ENCODE measurements at places on chromosomes 6 and 20.
A peak's percentile ranks its signal among the peaks of the same experiment; 100 is the strongest.

GRCh38 chr6:135030056-135030473 lies 24.6 kb downstream of the HBS1L start:
- peak; percentile 9 for DNase-seq

GRCh38 chr6:90413867-90414266 lies 117.2 kb upstream of the BACH2 start:
- peak; percentile 85 for DNase-seq

GRCh38 chr6:108916026-108916686 lies 67.9 kb downstream of the ARMC2 start:
- DNase-seq: no peak

DNA sequence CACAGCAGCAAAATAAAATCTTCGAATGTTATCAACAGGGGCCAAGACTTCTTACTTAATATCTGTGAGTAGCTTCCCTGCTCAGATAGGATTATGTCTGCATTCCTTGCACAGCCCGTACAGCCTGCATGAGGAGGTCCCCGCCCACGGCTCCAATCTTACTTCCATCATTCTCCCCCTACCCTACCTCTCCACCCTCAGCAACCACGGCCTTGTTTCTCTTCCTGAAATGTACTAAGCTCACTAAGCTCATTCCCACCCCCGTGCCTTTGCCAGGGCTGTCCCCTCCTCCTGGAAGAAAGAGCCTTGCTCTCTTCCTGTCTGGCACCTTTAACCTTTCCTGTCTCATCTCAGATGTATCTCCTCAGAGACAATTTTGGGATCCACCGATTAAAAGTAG lies 120.4 kb downstream of the BCAS1 start:
- DNase-seq: no peak

GRCh38 chr6:84119277-84119676 lies 85.7 kb downstream of the MRAP2 start:
- DNase-seq: no peak

DNA sequence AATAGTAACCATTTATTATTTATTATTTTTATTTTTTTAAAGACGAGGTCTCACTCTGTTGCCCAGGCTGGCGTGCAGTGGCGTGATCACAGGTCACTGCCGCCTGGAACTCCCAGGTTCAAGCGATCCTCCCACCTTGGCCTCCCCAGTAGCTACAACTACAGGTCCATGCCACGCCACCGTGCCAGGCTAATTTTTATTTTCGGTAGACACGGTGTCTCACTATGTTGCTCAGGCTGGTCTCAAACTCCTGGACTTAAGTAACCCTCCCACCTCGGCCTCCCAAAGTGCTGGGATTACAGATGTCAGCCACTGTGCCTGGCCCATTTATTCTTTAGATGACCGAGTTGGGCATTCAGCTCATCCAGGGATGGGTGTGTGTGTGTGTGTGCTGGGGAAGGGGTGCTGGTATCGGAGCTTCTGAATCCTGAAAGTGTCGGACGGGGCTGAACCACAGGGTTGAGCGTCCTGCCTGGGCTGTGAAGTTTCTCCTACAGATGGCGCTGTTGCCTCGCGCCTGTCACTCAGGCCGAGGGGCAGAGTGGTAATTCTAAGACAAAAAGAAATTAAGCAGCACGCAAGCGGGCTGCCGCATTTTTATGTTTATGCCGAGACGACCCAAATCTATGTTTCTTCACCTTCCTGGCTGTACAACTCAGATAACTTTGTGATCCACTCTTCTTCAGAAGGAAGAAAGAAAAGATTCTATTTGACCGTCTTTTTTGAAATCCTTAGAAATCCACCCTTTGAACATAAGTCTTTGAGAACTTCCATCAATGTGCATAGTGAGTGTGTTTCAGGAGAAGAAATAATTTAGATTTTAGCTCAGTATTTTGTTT lies 252.8 kb downstream of the CDH26 start:
- DNase-seq: peak; percentile 17

DNA sequence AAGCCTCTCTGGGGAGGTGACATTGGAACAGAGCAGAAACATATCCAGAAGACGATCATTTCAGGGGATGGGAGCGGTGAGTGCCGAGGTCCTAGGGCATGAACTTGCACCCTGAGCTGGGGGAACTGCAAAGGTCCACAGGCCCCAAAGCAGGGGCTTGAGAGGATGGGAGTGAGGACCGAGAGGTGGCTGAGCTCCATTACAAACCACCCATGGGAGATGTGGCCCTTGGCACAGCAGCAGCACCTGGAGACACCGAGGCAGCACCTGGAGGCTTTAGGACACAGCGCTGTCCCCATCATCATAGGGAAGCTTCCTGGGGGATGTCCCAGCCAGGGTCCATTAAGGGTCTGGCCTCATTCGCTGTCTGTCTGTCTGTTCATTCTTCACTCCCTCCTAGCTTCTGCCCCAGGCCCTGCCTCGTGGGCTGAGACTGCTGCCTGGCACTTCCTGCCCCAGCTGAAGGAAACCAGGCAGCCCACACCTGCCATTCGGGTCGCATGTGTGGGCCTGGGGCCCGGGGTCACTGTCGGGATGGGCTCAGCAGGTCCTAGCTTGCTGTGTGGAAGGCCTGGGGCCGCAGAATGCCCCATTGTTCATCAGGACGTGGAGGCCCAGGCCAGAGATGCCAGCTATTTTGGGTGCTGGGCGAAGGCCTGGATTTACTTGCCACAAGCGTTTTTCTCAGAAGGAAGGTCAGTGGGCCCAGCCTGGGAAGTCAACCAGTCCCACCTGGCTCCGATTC lies 42.8 kb upstream of the STX16 start:
- no peak for DNase-seq

- no peak for DNase-seq
Measured at GRCh38 chr20:32526541-32526940, 58.6 kb downstream of the NOL4L start.

DNA sequence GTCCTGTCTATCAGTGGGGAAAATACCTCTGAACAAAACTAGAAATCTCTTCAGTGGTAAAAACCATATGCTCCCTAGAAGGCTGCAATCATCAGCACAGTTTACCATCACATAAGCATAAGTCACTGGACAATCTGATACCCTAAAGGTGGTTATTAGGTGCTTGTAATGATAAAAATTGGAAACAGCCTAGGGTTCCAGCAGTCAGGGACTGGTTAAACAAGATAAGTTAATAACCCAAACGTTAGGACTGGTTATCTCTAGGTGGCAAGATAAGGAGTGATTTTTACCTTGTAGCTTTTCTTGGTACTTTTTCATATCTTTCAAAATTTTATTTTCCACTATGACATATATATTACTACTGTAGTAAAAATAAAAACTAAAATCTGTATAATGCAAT lies 11.0 kb downstream of the ECI2 start:
- no peak for DNase-seq

- no peak for DNase-seq
Measured at GRCh38 chr6:78533426-78533825, 333.9 kb upstream of the IRAK1BP1 start.

DNA sequence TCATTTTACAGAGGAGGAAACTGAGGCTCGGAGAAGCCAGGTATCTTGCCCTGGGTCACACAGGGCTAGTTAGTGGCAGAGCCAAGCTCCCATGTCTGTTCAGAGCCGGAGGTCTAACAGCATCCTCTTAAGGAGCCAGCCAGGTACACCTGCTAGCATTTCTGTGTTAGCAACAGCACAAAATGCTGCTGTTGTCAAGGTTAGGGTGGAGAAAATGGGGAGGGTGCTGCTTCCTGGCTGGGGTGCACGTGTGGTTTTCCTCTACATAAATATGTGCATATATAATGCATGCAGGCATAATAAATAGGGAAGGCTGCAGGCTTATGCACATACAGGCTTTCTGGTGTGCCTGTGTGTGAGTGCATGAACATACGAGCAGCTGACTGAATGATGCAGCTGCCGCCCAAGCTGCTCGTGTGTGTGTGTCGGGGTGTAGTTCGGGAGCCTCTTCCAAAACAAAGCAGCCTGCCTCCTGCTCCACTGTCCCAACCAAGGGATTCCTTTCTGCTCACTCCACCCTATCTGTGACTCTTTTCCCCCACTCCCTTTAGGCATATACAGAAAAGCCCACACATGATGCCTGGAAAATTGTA lies 86.6 kb downstream of the CD40 start:
- peak; percentile 40 for DNase-seq

DNA sequence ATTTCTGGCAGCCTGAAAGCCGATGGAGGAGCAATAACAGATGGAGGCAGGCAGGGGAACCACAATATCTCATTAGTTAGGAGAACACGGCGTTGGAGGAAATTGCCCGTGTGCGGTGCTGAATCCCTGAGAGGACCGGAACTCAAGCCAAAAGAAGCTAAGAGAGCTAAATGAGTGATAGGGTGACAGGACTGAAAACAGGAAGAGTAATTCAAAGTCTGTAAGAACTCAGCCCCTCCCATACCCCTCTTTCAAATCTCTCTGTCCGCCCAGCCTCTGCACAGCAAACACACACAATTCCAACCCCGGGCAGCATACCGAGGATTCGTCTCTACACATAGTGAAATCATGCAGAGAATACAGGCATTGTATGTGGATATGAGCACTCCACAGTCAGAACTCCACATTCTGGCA lies 2.6 kb upstream of the IPCEF1 start:
- no peak for DNase-seq

GRCh38 chr6:167979436-167980139 lies 17.9 kb upstream of the KIF25 start:
- no peak for DNase-seq

DNA sequence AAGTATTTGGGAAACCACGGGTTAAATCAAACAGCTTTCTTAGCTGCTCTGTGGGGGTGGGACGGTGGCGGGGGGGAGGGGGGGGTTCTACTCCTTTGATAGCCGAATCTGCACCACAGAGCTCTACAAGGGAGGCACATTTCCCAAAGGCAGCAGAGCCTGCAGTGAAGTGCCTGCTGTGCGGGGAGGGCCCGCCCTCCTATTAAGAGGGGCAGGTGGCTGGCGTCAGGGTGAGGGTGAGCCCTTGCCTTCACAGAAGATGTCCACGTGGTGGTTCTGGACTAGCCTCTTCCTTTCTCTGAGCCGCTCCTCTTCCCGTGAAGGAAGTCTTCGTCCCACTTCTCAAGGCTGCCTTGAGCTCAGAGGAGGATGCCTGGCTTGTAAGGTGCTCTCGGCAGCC lies 174.9 kb upstream of the THBS2 start:
- DNase-seq: no peak

DNA sequence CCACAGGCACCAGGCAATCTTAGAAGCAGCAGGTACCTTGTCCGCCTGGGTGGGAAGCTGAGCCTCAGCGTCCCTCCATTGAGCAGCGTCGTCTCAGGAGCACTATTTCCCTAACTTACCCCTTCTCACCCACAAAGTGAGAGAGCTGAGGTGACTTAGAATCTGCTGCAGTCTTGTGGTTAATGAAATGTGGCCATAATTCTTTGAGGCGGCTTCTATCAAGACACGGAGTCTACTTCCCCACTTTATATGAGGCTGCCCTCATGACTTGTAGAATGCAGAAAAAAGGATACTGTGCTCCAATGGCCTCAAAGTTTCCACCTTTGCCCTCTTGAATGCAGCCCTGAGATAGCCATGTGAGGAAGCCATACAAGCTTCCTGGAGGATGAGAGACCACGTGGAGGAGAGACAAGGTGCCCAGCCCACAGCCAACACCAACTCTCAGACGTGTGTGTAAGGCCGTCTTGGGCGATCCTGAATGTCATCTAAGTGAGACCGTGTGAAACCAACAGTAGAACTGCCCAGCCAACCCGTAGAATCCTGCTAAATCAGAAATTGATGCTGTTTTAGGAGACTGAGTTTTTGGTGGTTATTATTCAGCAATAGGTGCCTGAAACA lies 9.1 kb upstream of the TAGAP start:
- no peak for DNase-seq

DNA sequence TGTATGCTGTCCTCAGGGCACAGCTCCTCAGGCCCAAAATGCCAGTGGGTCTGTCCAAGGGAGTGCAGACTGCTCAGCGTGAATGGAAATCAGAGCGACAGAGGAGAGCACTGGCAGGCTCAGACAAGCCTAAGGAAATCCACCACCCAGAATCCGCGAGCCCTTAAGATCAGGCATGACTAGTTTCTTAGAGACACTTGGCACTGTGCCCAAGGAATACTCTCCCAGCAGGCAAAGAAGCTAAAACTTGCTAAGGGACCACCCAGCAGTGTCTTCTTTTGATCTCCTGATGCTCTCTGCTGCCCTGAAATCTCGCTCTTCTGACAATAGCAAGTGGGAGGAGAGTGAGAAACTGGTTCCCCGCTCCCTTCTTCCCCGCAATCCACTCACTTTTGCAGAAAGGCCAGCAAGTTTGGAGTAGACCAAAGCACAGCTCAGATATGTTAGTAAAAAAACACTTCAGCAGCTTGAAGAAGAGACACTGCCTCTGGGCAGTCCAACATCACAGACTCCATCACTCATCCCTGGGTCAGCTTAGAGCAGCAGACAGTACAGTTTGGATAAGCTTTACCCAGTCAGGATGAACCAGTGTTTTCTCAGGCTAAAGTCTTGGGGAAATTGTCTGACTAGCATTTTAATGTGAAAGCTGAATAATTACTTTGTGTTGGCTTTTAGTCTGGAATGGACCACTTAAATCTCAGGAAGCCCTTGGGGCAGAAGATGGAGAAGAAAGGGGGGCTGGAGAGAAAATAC lies 32.4 kb downstream of the TRAF3IP2 start:
- no peak for DNase-seq

DNA sequence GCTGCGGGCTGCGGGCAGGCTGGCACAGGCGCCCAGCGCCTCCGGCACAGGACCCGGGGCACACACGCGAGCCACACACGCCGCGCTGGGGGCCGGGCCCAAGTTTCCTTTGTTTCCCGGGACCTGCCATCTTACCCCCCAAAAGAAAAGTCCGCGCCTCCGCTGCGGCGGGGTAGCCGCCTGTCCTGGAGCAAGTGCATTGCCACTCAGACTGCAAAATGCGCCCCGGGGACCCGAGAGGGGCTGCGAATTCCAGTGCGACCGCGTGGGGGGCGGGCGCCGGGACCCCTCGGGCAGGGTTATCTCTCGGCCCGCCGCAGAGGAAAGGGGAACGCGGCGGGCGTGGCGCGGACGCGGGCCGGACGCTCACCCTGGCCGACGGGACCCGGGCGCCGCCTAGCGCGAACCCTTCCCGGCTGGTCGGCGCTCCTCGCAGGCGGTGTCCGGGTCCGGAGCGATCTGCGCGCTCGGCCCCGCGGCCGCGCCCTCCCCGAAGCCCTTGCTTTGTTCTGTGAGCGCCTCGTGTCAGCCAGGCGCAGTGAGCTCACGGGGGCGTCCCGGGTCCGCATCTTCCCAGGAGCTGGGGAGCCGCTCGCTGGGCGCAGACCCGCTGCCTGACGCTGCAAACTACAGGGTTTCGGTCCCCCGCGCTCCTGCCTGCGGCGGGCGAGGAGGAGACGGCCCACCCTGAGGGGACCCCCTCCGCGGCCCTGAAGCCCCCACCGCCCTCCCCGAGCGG lies 639 bp upstream of the CD24 start:
- DNase-seq: no peak

Data from central memory CD4-positive, alpha-beta T cell (primary cell).